ENCODE measurements at places on chromosomes 7 and 10.

DNA sequence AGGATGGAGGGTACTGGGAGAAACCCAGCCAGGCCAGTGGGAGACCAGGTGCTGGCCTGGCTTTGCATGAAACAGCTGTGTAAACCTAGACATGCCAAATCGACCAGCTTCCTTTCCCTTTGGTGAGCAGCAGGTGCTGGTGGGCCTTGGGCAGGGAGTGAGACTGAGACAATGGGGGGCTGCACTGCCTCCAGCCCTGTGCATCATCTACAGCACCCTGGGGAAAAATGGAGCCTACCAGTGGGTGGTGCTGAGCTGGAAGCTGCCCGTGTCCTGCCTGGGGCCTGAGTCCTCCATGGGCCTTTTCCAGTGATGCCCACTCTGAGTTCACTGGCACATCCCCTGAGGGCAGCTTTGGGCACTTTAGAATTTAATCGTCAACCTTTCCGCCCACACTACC lies 19.2 kb upstream of the DDC start:
- no peak for DNase-seq

- DNase-seq, result no peak
These were observed 27.5 kb downstream of the LMBR1 start for GRCh38 chr7:156865493-156865892.

DNA sequence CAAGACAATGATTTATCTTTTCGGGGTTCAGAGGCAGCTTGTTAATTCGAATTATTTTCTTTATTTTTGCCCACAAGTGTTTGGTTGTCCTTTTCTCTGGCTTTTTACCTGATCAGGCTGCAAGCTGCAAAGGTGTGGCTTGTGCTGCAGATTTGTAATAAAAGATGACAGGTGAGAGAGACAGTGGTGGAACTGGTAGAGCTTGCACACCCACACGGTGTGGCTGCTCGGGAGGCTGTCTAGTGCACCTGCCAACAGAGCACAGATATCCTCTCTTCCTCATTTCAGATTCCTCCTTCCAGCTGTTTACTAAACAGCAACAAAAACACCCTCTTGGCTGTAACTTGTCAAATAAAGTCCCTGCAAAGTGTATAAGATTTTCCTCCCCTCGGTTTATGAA lies 9.2 kb downstream of the GJD4 start:
- no peak for DNase-seq

DNA sequence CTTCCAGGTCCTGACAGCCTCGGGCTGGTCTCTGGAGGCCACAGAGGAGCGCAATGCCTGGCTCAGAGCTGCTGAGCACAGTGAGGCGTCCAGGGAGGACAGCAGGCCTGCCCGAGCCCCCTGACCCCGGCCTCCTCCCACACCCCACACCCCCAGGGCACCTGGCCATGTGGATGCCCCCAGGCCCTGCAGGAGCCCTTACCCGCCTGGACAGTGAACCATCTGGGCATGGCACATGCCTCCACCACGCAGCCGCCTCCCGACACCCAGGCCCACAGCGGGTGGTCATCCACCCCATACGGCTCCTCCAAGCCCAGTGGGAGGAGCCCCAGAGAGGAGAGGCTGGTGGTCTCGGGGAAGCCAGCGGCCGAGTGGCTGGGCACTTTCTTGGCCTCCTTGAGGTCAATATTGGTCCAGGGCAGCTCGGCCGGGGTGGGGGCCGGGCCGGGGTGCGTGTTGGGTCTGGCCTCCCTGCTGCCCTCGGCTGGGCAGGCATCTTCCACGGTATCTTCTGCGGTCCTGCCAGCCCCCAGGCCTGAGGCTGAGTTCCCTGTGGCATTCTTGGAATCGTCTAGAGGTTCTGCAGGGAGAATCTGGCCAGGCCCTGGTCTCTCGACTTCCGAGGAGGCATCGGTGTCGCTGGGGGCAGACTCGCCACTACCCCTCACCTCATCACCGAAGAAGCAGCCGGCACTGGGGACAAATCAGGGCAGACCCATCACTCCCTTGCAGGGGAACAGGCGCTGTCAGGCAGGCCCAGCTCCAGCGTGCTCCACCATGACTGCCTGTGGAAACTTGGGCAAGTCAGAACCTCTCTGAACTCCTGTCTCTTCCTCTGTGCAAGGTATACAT lies 18.6 kb downstream of the TECPR1 start:
- no peak for DNase-seq

DNA sequence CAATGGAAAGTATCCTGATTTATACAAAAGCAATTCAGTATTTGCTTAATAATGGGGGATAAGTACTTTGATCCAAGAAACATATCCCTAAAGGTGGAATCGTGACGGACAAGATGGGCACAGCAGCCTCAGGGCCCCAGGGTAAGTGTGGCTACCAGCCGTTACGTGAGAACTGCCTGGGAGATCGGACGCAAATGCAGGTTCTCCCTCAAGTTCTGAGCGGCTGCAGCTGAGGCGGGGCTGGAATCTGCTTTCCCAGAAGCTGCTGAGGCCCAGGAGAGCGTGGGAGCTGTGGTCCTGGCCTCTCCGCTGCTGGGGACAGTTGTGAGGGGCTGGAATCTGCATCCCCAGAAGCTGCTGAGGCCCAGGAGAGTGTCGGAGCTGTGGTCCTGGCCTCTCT lies 13.5 kb downstream of the FOXL3 start:
- no peak for DNase-seq

DNA sequence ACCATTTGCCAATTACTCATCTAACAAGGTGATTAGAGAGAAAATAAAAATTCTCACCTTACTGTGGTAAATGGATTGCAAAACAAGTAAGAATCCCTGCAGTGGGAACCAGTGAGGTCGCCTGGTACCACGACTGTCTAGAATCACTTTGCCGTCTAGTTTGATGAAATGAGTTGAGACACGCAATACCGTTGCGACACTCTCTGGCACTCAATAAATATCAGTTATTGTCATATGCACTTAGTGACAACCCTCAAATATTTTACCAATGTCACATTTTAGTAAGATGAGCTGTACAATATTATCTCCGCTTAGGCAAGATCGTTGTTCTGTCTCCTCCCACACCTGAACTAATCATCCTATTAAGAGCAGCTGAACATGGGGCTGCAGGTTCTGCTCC lies 114.4 kb upstream of the ADARB2 start:
- DNase-seq, result no peak

All from SW480 (cell line).